Activated gamma-delta T cell treated with anti-CD3 and anti-CD28 coated beads, Interleukin-2, amount 50 U/mL, for 16 hours (primary cell): ENCODE measurements at places on chromosomes 4 and X.

DNA sequence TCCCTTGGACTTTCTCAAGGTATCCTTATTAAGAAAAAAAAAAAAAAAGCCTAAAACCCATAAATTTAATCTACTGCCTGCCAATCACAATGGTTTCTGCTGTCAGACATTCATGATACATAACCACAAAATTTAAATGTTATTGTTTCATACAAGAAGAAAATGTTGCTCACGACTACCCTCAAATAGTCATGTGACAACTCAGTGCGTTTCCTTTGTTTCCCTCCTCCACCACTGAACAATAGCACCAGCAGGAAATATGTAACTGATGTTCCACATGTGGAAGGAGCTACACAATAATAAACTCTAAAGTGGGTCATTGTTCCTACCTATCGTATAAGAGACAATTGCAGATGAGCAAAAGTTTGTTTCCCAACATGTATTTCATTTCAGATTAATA is 244.1 kb upstream of the EDNRA start:
- DNase-seq: no peak

- no peak for DNase-seq
Observed at GRCh38 chr4:180564026-180564425, 1679.2 kb upstream of the TENM3 start.

GRCh38 chrX:102708900-102709299 is 3.3 kb upstream of the GPRASP2 start:
- no peak for DNase-seq

GRCh38 chr4:70715097-70715496 is 6.7 kb upstream of the RUFY3 start:
- no peak for DNase-seq

GRCh38 chr4:82583897-82584587 is 22.3 kb upstream of the TMEM150C start:
- no peak for DNase-seq

- no peak for DNase-seq
Observed at GRCh38 chr4:30429813-30430761, 290.1 kb upstream of the PCDH7 start.

DNA sequence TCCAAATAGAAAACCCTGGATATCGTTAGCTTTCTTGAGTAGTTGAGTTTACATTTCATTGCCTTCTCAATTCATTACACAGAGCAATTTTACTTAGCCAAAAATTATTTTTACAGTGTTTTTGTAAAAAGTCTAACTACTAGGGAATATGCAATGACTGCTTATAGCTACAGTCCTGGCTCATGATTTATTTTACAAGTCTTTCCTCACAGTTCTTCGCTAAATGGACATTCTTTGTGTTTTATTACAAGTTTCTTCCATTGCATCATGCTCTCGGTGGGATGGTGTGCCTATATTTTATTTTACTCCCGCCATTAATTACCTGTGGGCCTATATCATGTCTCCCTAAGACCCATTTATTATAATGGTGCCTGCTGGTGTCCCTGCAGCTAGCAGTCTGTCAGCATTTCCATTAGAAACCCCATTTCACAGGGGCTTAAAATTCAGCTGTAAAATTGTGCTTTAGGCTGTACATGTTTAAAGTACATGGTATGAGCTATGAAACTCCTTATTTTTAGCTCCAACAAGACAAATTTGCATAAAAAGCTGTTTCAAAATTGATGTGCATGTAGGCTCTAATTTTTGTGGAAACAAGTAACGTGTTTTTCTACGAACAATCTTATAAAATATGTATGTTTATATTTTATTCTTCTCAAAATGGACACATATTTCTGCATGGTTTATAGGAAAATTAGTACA is 227.4 kb downstream of the SLC7A11 start:
- no peak for DNase-seq

- DNase-seq: no peak
Observed at GRCh38 chr4:159702200-159702599, 599.3 kb downstream of the RAPGEF2 start.

- DNase-seq: no peak
Observed at GRCh38 chr4:187414716-187415115, 580.9 kb upstream of the ZFP42 start.

DNA sequence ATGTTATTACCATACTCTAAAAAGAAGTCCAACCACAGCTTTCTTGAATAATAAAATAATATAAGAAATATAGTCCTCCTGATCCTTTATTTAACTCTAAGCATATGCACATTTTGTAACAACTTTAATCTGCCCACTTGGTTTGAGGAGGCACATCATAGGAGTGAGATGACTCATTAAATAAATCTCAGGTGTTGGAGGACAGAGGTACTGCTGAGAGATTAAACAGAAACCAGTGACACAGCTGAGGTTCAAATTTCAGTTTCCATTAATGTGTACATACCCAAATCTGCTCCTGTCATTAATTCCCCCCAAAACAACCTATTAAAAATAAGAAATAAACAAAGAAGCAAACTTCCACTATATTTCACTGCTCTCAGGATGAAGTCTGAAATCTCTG is 211.0 kb downstream of the KCTD8 start:
- DNase-seq: no peak

DNA sequence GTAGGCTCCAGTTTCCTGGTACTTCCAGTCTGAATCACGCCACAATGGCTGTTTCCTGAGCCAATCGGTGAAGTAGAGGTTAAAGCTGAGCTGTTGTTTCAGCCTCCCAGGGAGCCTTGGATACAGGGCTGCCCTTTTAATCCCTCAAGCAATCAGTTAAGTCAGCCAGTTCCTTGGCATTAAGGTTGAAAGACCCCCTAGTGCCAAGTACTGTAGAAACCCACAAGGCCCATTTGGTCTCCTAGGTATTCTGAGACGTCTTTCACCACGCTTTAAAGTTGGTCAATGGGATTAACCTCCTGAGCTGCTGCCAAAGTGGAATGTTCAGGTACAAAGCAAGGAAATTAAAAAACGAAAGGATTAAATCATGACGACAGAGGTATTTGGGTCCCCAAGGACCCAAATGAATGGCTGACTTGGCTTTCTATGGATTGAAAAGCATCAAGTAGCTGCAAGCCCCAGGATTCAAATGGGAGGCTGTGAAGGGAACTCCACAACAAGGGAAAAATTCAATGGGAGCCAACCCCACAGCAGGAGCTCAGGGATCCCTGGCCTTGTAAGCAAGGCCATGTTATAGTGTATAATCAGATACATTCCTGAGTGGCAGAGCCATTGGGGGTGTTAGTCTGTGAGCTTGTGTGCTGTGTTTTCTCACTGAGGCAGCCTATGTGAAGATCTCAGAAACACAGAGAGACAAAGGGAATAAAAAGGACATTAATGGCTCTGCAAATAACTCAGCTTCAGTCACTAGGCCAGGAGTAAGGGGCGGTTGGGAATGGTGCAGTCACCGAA is 86.0 kb downstream of the ATG4A start:
- no peak for DNase-seq

DNA sequence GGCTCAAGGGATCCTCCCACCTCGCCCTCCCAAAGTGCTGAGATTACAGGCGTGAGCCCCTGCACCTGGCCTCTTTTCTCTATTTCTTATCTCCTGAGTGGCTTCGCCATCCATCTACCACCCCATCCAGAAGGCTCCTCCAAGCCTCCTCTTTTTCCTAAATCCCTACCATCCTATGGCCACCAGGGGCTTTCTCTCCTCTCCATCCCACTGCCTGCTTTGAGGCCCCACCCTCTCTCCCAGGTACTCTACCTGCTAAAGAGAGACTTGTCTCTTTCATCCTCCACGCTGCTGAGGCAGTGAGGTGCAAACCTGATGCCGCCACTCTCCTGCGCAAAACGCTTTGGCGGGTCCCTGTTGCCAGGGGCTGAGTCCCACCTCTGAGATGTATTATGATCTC is 7.0 kb downstream of the RS1 start:
- DNase-seq: no peak

DNA sequence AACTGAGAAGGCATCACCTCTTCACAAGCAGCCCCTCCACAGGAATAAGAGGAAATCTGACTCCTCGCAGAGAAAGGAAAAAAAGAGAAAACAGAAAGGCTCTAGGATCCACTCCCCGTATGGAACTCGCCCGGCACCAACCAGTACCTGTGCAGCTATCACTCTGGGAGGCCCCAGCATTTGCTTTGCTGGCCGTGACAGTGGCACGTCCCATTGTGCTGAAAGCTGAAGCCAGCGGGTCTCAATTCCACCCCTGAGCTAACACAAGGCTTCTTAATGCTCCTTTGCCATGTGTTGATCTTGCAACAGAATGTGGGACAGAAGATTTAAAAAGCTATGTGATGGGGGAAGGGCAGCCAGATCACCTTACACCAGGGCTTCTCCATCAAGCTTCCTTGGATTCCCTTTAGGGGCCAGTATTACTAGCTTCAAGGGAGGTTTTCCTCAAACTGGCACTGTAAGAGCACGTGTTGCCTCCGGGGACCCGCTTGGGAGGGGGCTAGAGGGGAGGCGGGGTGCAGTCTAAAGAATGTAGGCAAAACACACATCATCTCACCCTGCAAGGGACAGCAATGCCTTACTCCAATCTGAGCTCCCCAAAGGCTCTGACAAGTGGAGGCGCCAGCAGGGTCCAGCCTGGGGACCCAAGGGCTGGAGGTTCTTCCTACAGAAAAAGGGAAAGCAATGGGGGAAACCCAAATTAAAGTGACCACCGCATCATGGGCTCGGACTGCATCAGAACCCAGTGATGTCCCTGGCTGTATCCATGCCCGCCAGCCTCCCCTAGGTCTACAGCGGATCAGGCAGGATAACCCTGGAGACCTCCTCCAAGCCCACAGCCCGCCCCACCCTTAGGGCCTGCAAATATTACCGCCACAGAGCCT is 1.2 kb downstream of the USP46 start:
- DNase-seq: no peak

DNA sequence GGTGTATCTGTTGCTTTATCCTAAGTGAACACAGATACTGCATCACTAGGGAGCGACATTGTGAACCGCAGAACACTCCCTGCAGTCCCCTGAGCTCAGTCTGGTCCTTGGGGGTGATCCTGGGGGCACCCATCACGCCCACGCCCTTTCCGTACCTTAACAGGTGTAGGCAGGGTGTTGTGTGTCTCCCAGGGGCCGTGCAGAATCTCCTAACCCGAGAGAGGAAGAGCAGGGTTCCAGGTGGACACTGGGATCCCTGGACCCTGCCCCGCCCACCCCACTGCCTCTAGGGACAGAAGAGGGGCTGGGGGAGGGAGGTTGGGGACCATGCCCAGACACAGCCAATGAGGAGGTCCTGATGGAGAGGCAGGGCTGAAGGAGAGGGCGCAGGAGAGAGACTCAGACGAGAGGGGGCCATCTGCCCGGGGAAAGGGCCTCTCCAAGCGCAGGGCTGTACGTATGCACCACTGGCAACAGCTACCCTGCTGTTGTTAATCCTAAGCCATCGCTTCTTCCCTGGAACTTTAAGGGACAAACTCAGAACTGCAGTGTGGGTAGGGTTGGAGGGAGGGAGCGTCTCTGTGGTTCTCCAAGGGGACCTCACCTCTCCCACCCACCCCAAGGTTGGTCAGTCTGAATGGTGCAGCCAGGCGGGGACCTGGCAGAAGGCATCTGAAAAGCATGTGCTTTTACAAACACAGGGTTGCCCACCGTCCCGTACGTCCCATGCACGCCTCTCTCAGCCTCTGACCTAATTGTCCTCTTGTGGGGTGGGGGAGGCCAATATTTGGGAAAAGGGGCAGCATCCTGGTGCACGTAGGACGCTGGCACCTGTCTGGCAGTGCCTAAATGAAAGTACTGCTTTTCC is 2.5 kb downstream of the P2RY8 start:
- no peak for DNase-seq

- DNase-seq: no peak
Observed at GRCh38 chr4:1297023-1297395, 7.3 kb downstream of the MAEA start.

GRCh38 chr4:6116696-6117285 is 83.6 kb downstream of the JAKMIP1 start:
- no peak for DNase-seq

DNA sequence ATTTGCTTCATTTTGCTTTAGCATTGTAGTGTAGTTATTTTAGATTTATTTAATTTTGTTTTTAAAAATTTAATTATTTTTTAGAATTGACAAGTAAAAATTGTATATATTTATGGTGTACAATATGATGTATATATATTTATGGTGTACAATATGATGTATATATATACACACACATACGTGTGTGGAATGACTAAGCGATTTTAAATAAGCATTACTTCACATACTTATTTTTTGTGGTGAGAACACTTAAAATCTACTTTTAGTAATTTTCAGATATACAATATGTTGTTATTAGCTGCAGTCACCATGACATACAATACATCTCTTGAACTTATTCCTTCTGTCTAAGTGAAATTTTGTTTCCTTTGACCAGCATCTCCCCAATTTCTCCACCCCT is 172.9 kb downstream of the SPRY1 start:
- no peak for DNase-seq

GRCh38 chrX:144896323-144896722 is 351.0 kb upstream of the SPANXN1 start:
- DNase-seq: no peak

DNA sequence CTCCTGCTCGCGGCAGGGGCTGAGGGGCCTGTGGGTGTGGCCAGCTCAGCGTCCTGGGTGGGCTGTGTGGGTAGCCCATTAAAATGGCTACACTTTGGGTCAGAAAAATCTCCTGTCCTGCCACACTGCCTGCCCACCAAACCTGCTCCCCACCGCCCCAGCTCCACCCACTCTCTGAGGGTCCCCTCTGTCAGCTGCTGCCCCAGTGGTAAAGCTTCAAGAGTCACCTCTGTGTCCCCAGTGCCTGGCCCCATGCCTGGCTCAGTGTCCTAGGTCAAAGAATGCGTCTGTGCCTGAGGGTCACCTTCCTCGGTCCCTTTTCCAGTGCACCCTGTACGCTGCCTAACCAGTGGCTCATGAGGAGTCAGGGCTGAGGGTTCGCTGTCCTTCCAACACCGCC is 24.9 kb upstream of the TADA2B start:
- no peak for DNase-seq

GRCh38 chr4:24235618-24236017 is 345.8 kb upstream of the PPARGC1A start:
- no peak for DNase-seq

DNA sequence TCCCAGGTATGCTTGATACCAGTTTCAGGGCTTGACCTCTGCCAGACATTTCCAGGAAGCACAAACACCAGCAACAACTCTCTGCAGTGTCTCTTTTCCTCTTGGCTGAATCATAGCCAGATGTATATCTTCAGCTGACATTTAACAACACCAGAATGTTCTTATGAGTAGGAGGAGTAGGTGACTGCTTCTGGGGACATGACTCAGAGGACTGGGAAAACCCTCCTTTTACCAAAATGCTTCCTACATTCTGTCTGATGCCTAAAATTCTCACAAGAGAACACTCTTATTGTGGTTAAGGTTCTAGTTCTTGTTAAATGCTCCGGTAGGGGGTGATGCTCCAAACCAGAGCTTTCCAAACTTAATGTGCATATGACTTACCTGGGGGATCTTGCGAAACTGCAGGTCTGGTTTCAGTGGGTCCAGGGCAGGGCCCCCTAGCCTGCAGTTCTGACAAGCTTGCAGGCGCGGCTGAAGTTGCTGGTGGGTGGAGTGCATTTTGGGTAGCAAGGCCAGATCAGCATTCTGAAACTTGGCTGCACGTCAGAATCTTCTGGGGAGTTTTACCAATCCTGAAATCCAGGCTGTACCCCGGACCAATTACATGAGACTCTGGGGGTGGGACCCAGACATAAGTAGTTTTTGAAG is 329.3 kb upstream of the RPS6KA3 start:
- DNase-seq: no peak
